ENCODE measurements at places on chromosomes 13 and 19. TPM values are rescaled to one million over a fixed set of nuclear protein-coding genes. Genes with fewer than 3 reads are reported as not detected.

DNA sequence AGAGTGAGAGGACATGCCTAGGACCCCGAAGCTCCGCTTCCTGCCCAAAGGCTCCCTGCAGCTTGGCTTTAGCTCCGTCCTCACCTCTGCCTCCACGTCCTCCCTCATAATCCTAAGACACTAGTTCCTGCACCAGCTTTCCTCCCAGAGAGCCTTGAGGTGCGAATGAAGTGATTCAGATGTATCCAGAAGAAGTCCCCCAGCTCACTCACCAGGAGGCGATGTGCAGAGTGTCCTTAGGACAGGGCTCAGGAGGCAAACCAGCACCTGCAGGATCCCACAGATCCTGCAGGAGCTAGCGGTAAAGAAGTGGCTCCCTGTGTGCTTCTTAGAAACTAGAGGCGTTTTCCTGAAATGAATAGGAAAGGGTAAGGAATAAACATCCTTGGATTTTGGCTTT, 109.7 kb downstream of the HSPH1 start:
- DNase-seq = no peak

DNA sequence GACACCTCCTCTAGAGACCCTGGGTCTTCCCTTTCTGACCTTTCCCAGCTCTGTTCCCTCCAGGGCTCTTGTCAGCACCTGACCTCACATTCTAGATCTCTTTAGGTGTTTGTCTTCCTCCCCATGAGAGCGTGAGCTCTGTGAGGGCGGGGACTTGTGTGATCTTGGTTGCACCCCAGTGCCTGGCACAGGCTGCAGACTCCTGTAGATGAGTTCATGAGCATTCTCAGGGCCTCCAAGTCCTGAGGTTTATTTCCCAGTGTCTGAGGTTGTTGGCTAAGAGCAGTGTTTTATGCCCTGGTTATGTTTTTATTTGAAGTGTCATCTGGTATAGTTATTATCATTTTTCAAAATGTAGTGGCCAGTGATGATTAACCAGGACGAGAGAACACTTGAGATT, 596 bp downstream of the CEACAM4 start:
- no peak for DNase-seq

DNA sequence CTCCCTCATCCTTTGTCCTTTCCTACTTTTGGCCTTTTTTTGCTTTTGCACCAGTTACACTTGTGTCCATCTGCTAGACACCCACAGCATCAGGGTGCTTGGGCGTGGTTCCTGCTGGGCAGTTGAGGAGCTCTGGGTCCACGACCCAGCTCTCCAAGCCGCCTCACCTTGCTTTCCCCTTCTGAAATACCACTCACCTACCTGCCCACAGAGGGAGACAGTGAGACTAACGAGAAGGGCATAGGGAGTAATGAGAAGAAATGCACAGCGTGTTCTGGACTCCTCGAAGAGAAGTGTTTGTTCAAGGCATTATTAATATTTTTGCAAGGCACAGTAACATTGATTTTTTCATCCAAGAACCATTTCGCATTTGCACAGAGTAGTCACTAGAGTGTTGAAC, 92.9 kb downstream of the DNAJC15 start:
- no peak for DNase-seq

DNA sequence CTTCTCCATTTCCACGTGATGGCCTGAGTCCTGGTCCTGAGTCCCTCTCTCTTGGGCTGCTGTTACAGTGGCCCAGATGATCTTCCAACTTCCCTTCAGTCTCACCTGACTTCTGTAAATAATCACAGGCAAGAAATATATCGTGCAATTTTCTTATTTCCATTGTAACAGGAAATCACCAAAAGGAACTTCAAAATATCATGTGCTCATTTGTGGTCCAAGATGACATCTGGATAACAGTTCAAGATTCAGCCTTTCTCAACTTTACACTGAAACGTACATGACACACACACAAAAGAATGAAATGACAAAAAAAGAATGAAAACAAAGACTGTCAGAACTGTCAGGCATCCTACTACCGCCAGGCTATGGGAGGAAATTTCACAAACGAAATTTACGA, 22.0 kb upstream of the RAP2A start:
- DNase-seq = no peak

Gene MRI1
- total RNA-seq = 82.7 TPM

DNA sequence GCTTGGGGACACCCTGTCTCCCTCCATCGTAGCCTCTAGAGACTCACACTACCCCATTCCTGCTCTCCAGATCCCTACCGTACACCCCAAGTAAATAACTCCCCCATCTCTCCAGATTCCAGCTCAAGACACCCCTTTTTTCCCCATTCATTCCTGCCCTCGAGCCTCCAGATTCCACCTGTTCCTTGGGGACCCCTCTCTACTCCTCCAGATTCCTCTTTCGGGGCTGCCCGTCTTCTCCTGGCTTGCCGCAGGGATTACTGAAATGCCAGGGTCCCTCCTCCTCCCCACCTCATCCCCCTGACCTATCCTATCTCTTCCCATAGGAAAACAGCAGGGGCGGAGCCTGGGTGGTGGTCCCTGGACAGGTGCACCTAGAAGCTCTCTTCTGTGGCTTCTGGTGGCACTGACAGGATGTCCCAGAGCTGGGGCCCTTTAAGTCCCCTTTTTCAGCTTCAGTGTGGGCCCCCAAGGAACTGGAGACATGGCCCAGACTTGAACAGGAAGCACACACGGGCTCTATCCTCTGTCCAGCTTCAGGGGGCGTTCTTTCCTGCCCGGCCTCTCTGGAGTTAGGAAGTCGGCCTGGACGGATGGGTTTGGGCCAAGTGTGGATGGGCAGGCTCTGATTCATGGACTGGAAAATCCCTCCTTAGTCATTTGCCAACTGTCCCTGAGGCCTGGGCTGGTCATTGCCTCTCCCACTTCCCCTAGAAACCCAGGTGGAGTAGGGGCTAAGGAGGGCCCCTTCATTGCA, 1.2 kb downstream of the ZSWIM4 start:
- DNase-seq = peak; percentile 76

GRCh38 chr19:15468675-15469512, 4.5 kb upstream of the RASAL3 start:
- no peak for DNase-seq
